Activated T-helper 1 cell treated with anti-CD3 and anti-CD28 coated beads, Interleukin-2, amount 50 U/mL, for 16 hours (primary cell): ENCODE measurements at places on chromosomes 1 and 21.

GRCh38 chr1:233679591-233680373, 65.9 kb downstream of the KCNK1 start:
- no peak for DNase-seq

GRCh38 chr1:203504400-203505250, 10.7 kb downstream of the OPTC start:
- DNase-seq: peak; percentile 56

- DNase-seq: no peak
These were observed 128.2 kb downstream of the RYR2 start for GRCh38 chr1:237170149-237170548.

GRCh38 chr1:11690397-11691301, 861 bp upstream of the DRAXIN start:
- DNase-seq: no peak

DNA sequence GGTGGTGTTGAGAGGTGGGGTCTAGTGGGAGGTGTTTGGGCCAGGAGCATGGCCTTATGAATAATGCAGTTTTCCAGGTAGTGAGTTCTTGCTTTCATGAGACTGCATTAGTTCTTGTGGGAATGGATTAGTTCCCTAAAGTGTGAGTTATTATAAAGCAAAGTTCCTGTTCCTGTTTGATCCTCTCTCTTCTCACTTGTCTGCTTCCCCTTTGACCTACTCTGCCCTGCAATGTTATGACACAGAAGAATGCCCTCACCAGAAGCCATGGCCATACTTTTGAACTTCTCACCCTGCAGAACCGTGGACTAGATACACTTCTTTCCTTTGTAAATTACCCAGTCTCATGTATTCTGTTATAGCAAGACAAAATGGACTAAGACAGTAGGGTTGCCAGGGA, 53.6 kb downstream of the MAP3K7CL start:
- DNase-seq: no peak

DNA sequence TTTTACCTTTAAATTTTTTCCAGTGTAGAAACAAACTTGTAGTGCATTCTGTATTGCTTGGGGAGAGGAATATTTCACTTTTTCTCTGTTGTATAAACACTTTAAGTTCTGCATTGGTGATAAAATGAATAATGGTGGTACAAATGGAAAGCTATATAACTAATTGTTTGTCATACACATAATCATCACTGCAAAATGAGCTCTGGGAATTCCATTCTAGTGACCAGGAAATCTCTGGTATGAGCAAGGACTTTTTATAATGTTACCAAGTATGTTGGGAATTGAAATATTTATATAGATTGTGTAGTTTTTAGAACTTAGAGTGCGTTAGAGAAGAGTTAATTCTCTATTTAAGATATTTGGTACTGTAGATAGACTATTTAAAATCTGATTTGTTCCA, 5.0 kb upstream of the FMN2 start:
- DNase-seq: no peak

GRCh38 chr1:237120683-237121082, 78.7 kb downstream of the RYR2 start:
- no peak for DNase-seq

GRCh38 chr1:203325418-203326091, 20.2 kb downstream of the BTG2 start:
- DNase-seq: no peak

DNA sequence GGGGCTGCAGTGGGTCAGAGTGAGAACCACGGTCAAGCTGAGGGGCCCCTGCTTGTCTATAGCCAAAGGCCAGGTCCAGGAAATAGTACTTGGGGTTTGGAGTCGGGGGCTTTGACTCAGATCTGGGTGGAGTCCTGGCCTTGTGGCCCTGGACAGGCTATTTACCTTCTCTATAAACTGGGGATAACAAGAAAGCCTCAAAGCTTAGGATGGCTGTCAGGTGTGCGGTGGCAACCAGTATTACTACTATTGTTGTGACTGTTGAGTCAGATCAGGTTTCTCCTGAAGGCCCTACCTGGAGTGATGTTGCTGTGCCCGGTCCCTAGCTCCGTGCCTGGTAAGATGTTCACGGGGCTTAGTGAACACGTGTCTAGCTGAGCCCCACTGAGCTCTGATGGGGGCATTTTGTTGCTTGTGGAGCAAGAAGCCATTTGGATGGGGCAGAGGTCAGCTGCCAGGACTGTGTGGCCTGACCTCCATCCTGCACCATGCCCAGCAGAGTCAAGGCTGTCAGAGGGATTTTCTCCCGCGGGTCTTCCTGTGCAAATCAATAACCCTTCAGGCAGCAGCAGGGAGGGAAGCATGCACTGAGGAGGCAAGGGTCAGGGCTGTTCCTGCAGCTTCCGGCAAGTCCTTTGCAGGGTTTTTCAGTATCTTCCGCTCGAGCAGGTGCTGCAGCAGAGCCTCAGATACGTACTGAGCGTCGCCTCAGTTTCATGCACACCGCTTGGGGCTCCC, 170.3 kb downstream of the CAMTA1 start:
- no peak for DNase-seq

DNA sequence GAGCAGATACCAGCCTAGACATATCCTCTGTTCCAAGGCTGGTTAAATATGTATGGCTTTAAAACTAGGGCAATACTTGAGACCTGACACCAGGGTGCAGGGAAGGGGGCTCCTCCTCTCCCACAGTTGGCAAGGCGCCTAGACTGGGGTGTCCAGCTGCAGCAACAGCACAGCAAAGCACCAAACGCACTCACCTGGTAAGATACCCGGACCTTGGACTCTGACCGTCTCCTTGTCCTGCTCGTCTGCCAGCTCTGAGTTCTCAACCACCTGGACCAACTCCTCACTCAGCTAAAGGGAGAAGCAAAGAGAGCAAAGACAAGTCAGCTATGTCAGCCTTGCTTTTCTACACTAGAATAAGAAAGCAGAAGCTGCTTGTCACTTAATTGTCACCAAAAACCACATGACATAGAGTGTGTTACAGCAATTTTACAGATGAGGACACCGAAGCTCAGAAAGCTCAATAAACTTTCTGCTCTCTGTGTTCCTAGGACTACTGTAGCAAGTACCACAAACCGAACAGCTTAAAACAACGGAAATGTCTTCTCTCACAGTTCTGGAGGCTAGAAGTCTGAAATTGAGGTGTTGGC, 4.4 kb downstream of the PACC1 start:
- DNase-seq: no peak

- no peak for DNase-seq
These were observed 28.2 kb upstream of the FMO1 start for GRCh38 chr1:171220081-171220420.

- DNase-seq: no peak
These were observed 40.9 kb downstream of the LRRC53 start for GRCh38 chr1:74471470-74471869.

DNA sequence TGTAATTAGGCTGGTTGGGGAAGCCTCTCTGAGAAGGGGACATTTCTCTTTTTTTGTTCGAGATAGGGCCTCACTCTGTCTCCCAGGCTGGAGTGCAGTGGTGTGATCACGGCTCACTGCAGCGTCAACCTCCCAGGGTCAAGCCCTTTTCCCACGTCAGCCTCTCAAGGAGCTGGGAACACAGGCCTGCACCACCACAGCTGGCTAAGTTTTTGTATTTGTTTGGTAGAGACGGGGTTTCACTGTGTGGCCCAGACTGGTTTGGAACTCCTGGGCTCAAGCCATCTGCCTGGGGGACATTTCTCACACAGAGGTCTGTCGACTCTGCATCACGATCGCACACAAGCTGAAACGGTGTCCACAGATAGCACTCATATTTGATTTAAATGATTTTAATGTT, 39.7 kb downstream of the HUNK start:
- DNase-seq: no peak

DNA sequence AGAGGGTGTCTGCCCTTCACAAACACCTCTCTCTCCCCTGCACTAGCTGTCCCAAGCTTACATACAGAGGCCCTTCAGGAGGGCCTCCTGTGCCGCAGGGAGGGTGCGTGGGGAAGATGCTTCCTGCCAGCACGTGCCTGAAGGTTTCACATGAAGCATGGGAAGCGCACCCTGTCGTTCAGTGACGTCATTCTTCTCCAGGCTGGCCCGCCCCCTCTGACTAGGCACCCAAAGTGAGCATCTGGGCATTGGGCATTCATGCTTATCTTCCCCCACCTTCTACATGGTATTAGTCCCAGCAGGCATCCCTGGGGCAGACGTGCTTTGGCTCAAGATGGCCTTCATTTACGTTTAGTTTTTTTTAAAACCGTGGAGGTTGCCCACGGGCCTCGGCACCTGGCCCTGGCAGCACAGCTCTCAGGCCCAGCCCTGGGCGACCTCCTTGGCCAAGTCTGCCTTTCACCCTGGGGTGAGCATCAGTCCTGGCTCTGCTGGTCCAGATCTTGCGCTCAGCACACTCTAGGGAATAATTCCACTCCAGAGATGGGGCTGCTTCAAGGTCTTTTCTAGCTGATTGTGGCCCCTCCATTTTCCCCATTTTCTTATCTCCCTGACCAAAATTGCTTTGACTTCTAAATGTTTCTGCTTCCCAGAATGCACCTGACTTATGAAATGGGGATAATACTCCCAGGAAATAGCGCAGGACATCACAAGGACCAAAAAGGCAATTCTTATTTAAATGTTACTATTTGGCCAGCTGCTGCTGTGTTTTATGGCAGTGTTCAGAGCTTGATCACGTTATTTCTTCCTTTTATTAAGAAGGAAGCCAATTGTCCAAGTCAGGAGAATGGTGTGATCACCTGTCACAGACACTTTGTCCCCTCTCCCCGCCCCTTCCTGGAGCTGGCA, 6.1 kb downstream of the NPPA start:
- no peak for DNase-seq

DNA sequence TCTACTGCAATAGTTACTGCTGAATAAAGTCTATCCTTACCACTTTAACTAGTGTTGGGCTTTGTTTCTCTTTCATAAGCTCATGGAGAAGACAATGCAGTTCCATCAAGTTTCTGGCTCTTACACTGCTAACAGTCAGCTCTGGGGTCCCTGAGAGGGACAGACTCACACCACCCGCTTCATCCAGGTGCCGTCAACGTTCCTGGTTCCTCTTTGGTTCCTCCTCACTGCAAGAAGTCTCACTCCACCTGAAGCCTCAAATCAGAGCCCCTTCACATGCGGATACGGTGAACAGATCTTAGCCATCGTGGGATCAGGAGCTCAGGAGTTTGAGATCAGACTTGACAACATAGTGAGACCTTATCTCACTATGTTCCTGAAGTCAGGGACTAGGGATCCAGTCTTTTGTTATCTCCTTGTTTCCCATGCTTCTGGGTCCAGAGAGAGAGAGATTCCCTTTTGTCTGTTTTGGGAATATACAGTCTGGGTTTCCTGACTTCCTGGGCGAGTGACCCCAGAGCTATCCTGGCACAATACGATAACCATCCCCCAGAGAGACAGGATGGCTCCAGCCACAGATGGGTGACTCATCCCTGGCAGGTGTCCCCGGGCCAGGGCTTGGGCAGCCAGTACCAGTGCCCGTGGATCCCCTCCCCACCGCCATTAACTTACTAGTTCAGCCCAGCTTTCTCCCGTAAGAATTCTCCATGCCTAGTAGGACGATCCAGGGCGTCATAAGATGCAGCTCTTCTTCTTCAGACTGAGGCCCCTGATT, 14.3 kb upstream of the PCP4 start:
- DNase-seq: no peak

- no peak for DNase-seq
These were observed 37.6 kb downstream of the C1orf87 start for GRCh38 chr1:60035921-60036320.

DNA sequence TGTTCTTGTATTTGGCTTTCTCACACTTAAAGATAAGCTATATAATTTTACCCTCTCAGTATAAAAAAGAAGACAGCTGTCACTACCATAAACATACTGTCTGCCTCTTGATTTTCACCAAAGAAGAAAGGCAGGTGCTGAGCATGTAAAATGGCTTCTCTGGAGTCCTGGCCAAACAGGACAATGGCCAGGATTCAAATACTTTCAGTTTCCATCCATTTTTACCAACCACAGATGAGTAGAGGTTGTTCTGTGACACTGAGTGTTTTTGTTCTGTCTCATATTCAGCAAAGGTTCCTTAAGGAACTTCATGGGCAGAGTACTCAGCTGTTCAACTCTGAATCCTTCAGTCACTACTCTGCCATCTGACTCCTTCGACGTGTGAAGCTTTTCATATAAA, 29.4 kb upstream of the RAB3GAP2 start:
- no peak for DNase-seq

DNA sequence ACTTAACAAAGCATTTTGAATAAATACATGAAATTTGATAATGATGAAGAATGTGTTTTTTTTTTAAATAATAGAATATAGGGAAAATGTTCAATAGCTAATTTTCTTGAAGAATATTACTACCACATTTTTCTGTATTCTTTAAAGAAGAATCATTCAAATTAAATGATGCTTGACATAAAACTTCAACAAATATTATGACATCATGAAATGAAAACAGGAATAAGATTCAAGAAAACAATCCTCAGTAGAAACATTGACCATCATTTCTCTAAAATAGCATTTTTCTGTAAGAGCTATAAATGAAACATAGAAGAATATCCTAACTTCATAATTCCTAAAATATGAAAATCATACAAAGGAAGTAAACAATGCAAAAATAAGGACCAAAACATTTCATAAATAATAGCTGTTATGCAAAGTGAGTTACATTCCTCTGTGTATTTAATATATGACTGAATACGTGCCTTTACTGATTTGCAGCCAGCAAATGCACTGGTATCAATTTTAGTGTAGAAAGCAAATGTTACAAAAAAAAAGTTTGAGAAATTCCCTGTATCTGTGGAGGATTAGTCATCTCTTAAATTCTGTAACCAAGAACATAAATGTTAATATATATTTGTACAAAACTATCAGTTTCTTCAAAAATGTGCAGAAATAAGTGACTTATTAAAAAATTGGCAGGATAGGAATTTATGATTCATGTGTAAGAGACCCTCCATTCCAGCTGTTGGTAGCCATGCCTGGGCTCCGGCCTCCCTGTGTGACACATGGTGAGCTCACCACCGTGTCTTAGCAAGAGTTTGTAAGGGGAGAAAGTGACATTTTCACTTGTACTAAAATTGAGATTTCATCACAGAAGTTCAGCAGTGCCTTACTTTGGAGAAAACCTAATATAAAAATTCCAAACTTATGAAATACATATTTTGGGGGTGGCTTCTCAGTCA, 15.0 kb upstream of the PTPN14 start:
- no peak for DNase-seq

DNA sequence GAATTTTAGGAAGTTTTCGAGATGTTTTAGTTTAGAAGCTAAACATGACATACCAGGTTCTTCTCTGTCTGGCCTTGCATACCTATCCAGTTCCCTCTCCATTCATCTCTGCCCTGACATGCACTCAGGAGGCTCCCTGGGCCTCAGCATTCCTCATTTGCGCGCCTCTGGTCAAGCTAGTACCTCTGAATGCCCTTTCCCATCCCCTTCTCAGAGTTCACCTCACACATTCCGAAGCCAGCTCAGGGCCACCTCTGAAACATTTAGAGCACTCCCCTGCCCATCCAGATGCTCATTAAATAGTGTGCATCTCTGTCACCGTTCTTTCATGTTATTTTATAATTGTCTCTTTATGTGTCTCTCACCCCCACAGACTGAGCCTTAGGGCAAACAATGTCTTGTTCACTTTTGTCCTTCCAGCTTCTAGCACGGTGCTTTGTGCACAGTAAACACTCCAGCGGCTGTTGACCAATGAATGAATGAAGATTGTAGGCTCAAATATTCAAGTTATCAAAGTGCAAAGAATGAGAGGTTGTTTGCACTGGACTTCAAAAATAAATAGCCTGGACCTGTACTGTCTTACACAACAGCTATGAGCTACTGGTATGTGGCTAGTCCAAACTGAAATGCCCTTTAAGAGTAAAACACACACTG, 1.2 kb upstream of the DHCR24 start:
- no peak for DNase-seq
